Activated CD4-positive, alpha-beta memory T cell treated with anti-CD3 and anti-CD28 coated beads for 36 hours (primary cell): ENCODE measurements at places on chromosomes 7 and 10.

DNA sequence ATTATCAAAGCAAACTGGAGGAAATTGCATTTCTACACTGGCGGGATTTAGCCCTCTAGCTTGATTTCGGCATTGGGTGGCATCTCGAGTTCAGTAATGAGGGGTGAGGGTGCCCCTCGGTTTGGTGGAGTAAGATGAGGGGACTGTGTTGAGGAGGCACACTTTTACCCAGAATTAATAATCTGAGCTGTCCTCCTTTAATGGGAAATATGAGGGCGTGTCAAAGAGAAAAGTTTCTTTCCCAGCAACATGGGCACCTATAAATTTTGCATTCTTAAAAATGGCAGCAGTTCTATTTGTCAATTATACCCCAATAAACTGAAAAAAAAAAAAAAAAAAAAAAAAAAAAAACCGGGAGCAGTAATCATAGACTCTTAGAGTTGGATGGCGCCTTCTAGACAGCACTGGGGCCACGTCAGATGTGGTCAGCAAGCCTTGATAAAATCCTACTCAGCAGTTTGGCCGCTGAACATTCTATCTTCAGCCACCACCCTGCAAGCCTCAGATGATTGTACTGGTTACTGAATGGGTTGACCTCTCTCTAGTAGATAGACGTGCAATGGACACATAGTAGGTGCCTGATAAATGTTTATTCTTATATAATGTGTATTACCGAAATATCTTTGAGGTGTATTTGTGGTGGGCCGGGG lies 931 bp downstream of the PAPSS2 start:
- DNase-seq = no peak

DNA sequence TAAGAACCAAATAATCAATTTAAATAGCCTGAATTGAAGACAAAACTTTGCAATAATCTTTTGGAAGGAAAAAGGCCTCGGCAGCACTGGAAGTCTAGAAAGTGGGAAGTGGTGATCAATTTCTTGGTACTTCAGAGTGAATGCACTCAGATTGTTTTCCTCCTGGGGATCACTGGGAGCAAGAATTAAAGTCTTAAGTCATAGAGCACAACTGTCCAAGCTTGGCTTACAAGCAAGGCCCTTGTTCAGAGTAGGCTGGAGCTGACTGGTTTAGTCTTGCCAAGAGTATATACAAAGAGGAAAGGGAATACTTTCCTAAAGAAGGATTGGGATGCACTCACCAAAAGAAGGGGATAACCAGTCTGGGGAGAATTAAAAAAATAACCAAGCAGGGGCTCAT lies 637.1 kb downstream of the CCSER2 start:
- DNase-seq = no peak

- DNase-seq = no peak
Observed at GRCh38 chr10:120480065-120480600, 23.1 kb downstream of the PLPP4 start.

DNA sequence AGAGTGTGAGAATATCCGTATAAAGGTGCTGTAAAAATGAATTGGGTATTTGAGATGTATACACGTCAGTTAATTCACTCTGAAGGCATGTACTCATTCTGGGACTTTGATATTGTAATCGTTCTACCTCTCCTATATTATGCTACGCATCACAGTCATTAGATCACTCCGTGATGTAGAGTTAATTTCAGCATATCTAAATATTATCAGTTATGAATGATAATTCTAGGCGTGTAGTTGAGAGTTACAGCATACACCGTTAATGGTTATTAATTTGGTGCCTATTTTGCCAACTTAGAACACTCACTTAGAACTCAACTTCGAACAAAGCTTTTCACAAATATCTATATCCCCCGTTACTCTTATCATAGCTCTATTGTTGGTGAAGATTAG lies 477 bp upstream of the MCU start:
- DNase-seq = no peak

DNA sequence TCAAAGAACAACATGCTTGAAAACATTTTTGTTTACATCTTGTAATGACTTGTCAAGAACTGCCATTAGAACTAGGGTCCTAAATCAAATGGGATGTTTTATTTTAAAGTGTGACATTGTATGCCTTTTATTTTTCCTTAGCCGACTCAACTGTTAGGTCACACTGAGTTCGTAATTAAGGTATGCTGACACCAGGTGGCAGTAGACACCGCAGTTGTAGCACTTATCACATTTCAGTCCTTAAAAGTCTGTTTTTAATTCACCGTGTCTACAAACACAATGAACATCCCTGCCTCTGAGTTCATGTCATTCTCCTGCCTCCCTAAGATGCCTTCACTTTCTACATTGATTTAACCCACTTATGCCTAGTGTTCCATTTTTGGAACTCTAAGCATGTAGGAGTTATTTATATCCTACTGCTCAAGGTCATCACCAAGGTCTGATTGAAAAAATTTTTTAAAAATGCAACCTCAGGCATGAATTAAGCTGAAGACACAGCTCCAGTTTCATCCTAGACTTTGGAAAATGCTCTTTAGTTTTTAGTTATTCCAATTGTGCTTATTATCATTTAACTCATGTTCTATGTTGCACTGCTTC lies 186.1 kb downstream of the BMPER start:
- peak; percentile 15 for DNase-seq

DNA sequence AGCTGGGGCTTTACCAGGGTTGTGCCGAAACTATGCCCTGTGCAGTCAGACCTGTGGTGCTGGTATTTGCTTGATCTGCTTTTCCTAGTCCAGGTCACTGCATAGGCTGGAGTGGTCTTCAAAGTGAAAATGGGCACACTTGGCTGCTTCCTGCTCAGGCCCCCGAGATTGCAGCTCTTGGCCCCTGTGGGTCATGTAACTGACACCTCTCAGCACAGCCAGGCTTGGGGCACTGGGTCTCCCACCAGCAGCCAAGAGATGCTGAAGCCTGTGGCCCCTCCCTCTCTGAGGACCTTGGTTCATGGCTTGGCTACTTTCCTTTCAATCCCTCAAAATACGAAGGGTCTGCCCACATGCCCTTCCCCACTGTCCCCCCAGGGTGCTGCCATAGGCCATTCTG lies 33.7 kb downstream of the PDIA4 start:
- DNase-seq = no peak
